Gastroesophageal sphincter (tissue), 4 donors: ENCODE measurements at places on chromosomes 1 and 21. TPM values are rescaled to one million over a fixed set of nuclear protein-coding genes. Genes with fewer than 3 reads are reported as not detected.

ELAPOR1 gene
- total RNA-seq: 18.8 TPM

LCA5L gene
- 0.54 TPM for total RNA-seq

C1QA gene
- 263 TPM for total RNA-seq

IGSF3 gene
- total RNA-seq: 2.7 TPM

LMOD1 gene
- 1,429 TPM for total RNA-seq

CRNN gene
- 2.2 TPM for total RNA-seq

AK5 gene
- 1.9 TPM for total RNA-seq

ALPL gene
- 6.1 TPM for total RNA-seq

AQP10 gene
- total RNA-seq: not detected

GRCh38 chr1:241926141-241926540 lies 31.4 kb upstream of the BECN2 start:
- no peaks in the 10 kb centered on the region for H3K4me1 ChIP-seq
- no peaks in the 10 kb centered on the region for H3K36me3 ChIP-seq
- H3K27ac ChIP-seq: no peak overlapping the region
- no peak for ATAC-seq

DNA sequence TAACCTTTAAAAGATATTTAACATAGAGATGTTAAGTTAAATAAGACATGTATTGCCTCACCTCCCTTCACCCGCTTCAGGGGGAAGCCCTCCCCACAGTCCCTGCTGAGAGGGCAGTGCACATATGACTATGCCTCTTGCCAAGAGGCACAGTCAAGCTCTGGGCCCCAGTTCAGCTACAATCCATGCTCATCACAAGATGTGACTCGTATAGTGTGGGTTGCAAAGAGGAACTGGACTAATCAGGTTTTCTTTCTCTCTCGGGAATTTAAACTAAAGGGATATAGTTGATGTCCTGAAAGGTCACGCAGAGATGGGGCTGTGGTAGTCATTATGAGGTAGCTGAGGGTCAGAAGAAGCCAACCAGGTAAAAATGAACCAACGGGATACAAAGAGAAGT lies 35.6 kb downstream of the LYST start:
- H3K27ac ChIP-seq: no peak overlapping the region
- H3K4me3 ChIP-seq: no peak overlapping the region
- ATAC-seq: no peak
- H3K36me3 ChIP-seq: no peaks in the 10 kb centered on the region
- H3K4me1 ChIP-seq: peaks cover 16% of the 10 kb centered on the region

GRCh38 chr1:91124989-91125417 lies 103.2 kb upstream of the ZNF644 start:
- H3K4me3 ChIP-seq: no peak overlapping the region
- H3K4me1 ChIP-seq: peaks cover 12% of the 10 kb centered on the region
- H3K36me3 ChIP-seq: no peaks in the 10 kb centered on the region

DNA sequence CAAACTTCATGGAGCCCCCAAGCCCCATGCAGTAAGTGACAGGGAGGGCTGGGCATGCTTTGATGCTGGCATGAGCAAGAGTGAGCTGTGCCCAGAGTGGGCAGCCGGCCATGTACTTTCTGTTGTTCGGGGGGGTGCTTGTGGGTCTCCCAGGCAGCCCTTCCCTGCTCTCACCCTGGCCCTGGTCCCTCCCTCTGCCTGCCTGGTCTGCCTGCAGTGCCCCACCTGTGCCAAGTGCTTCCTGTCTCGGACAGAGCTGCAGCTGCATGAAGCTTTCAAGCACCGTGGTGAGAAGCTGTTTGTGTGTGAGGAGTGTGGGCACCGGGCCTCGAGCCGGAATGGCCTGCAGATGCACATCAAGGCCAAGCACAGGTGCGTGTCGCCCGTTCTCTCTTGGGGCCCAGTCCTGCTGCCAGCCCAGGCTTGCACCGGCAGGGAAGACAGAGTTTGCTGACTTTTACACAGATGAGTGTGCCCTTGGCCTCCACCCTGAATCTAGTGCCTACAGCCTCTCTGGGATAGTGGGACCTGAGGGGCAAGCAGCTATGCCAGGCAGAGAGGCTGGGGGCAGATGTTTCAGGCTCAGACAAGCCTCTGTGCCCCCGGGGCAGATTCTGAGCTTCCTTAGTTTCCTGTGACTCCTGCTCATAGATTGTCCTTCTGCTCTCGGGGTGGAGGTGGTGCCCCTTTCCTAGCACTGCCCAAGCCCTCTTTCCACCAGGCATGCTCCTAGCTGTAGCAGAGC lies 7.6 kb downstream of the ZBTB48 start:
- peak overlapping the region; percentile 59 for H3K27ac ChIP-seq
- H3K4me3 ChIP-seq: no peak overlapping the region
- no peaks in the 10 kb centered on the region for H3K4me1 ChIP-seq
- no peak for ATAC-seq

GRCh38 chr1:89499320-89499719 lies 25.3 kb upstream of the LRRC8B start:
- H3K27ac ChIP-seq: no peak overlapping the region
- H3K4me1 ChIP-seq: no peaks in the 10 kb centered on the region
- ATAC-seq: no peak
- H3K4me3 ChIP-seq: no peak overlapping the region
- H3K27me3 ChIP-seq: no peaks in the 10 kb centered on the region
- no peaks in the 10 kb centered on the region for H3K36me3 ChIP-seq

- no peak within 1 kb of the TSS for H3K4me3 ChIP-seq
- no peak within 1 kb of the TSS for H3K27ac ChIP-seq
- no peaks in the 10 kb centered on the region for H3K4me1 ChIP-seq
Observed at GRCh38 chr1:2801535-2802291, at the start of gene TTC34. Gene TTC34 (minus strand): TSS chr1:2801693. CDS start chr1:2800827, 866 bp downstream.

GRCh38 chr1:95041491-95042165 lies 31.1 kb downstream of the ALG14 start:
- H3K36me3 ChIP-seq: no peaks in the 10 kb centered on the region
- H3K27me3 ChIP-seq: no peaks in the 10 kb centered on the region
- peak overlapping the region; percentile 78 for H3K27ac ChIP-seq
- peaks cover 4% of the 10 kb centered on the region for H3K4me1 ChIP-seq
- ATAC-seq: peak; percentile 66
- no peak overlapping the region for H3K4me3 ChIP-seq

- peaks cover 4% of the 10 kb centered on the region for H3K4me1 ChIP-seq
- H3K36me3 ChIP-seq: no peaks in the 10 kb centered on the region
- peak overlapping the region; percentile 99 for H3K27ac ChIP-seq
- H3K27me3 ChIP-seq: no peaks in the 10 kb centered on the region
- H3K4me3 ChIP-seq: peak overlapping the region; percentile 92
- no peak for ATAC-seq
Observed at GRCh38 chr1:180631194-180631765, 542 bp upstream of the XPR1 start.

GRCh38 chr1:217495249-217495648 lies 135.6 kb downstream of the GPATCH2 start:
- H3K36me3 ChIP-seq: peaks cover 19% of the 10 kb centered on the region
- no peak overlapping the region for H3K4me3 ChIP-seq
- no peaks in the 10 kb centered on the region for H3K4me1 ChIP-seq
- H3K27ac ChIP-seq: no peak overlapping the region
- no peak for ATAC-seq

DNA sequence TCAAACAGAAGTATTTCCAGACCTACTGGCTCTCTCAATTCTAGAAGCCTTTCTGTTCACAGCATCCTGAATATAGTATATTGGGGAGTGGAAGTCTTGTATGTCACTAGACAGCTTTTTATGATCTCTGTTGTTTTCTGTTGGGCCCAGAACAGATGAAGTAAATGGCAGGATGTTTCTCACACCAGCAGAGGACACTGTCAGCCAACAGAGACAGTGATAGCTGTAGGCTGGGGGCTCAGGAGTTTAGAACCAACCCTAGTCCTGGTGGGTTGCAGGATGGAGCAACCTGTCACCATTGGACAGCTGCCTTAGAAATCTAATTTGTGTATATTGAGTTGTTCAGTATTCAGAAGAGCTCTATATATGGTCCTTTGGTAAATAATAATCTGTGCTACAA lies 16.9 kb downstream of the AGO1 start:
- no peaks in the 10 kb centered on the region for H3K4me1 ChIP-seq
- no peaks in the 10 kb centered on the region for H3K27me3 ChIP-seq
- ATAC-seq: no peak
- peaks cover 100% of the 10 kb centered on the region for H3K36me3 ChIP-seq

DNA sequence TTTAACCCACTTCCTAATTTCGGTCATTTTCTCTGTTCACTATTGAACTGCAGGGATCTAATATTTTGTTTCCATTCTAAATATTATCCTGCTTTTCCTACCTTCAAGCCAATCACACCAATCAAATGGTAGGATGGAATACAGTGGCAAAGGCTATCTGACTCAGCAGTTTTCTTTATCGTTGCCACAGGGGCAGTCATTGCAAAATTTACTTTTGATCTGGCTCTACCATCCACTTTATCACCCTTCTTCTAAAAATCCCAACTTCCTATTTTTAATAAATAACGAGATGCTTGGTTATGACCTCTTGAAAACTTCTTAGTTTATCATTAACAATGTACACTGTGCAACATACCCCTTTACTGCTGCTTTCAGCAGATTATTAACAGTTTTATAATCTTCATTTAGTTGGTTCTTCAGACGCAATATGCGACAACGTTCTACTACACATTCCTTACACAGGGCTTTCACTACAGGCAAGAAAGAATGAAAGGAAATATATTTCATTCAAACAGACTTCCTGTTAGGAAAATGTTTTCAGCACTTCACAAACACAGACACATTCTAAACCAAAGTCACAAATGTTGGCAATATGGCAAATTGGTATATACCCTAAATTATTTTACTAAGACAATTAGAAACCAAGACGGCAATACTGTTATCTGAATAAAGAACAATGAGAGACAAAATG lies 52.3 kb upstream of the RAP1GAP start:
- no peaks in the 10 kb centered on the region for H3K36me3 ChIP-seq
- ATAC-seq: no peak
- H3K4me1 ChIP-seq: no peaks in the 10 kb centered on the region
- no peaks in the 10 kb centered on the region for H3K27me3 ChIP-seq
- H3K27ac ChIP-seq: no peak overlapping the region

- H3K4me1 ChIP-seq: peaks cover 15% of the 10 kb centered on the region
- no peak overlapping the region for H3K27ac ChIP-seq
- ATAC-seq: no peak
- H3K36me3 ChIP-seq: no peaks in the 10 kb centered on the region
- no peak overlapping the region for H3K4me3 ChIP-seq
- no peaks in the 10 kb centered on the region for H3K27me3 ChIP-seq
Observed at GRCh38 chr1:26831546-26832248, 5.2 kb downstream of the ZDHHC18 start.

DNA sequence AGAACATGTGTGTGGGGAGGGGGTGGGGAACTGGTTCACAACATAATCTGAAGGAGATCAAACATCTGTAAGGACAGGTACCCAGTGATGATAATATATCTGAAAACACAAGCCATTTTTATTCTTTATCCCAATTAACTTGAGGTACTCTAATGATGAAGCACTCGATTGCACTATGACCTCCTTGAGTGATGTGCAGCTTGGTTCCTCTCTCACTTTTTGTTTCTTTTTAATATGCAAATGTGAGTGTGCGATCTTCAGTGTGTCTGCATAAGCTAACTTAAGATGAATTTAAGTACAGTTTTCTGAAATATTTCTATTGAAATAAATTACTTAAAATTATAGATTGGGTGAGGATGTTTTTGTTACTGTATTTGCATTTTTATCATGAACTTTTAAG lies 50.6 kb upstream of the ANGPTL1 start:
- H3K36me3 ChIP-seq: no peaks in the 10 kb centered on the region
- H3K4me1 ChIP-seq: peaks cover 7% of the 10 kb centered on the region
- H3K27ac ChIP-seq: no peak overlapping the region
- no peaks in the 10 kb centered on the region for H3K27me3 ChIP-seq
- ATAC-seq: no peak
- no peak overlapping the region for H3K4me3 ChIP-seq

- no peaks in the 10 kb centered on the region for H3K27me3 ChIP-seq
- peaks cover 64% of the 10 kb centered on the region for H3K4me1 ChIP-seq
- no peaks in the 10 kb centered on the region for H3K36me3 ChIP-seq
- peak overlapping the region; percentile 97 for H3K27ac ChIP-seq
- peak overlapping the region; percentile 89 for H3K4me3 ChIP-seq
Observed at GRCh38 chr1:155004352-155005075, 1.9 kb downstream of the ZBTB7B start.

DNA sequence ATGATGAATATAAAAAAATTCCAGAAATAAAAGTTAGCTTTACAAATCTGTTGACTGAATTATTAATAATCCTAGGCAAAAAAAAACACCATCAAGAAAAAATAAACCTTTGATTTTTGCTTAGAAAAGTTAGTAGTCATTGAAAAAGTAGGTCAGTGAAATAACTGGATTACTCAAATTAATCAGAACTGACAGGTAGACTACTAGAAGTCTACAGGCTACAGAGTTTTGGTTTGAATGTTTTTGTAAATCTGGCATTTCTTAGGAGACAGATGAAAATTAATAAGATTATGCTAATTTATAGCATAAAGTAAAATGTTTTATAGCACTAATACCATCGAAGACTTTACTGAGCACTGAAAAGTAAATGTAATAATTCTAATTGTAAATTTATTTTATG lies 511.9 kb downstream of the PTPRC start:
- no peaks in the 10 kb centered on the region for H3K27me3 ChIP-seq
- H3K27ac ChIP-seq: no peak overlapping the region
- H3K4me1 ChIP-seq: no peaks in the 10 kb centered on the region
- H3K4me3 ChIP-seq: no peak overlapping the region

- H3K27ac ChIP-seq: no peak overlapping the region
- peaks cover 15% of the 10 kb centered on the region for H3K4me1 ChIP-seq
- H3K36me3 ChIP-seq: no peaks in the 10 kb centered on the region
- peaks cover 52% of the 10 kb centered on the region for H3K27me3 ChIP-seq
Observed at GRCh38 chr21:39610703-39611102, 2.0 kb upstream of the B3GALT5 start.

GRCh38 chr1:993379-993995 lies 6.4 kb downstream of the HES4 start:
- H3K36me3 ChIP-seq: no peaks in the 10 kb centered on the region
- no peak overlapping the region for H3K4me3 ChIP-seq
- H3K4me1 ChIP-seq: peaks cover 5% of the 10 kb centered on the region
- peaks cover 26% of the 10 kb centered on the region for H3K27me3 ChIP-seq

GRCh38 chr1:10001016-10001665 lies 4.1 kb downstream of the RBP7 start:
- no peak overlapping the region for H3K4me3 ChIP-seq
- H3K36me3 ChIP-seq: no peaks in the 10 kb centered on the region
- ATAC-seq: no peak
- no peaks in the 10 kb centered on the region for H3K4me1 ChIP-seq
- no peak overlapping the region for H3K27ac ChIP-seq
